HCT116 (cell line): ENCODE measurements at places on chromosomes 16 and 17. TPM values are rescaled to one million over a fixed set of nuclear protein-coding genes. Genes with fewer than 3 reads are reported as not detected.

GRCh38 chr16:23339787-23340186 is 37.7 kb downstream of the SCNN1B start:
- DNase-seq, result no peak

- DNase-seq, result no peak
These were observed 423 bp upstream of the ASGR2 start for GRCh38 chr17:7114875-7115614.

- no peak for DNase-seq
These were observed 26.3 kb downstream of the ZZEF1 start for GRCh38 chr17:4116516-4116915.

- DNase-seq, result no peak
These were observed 12.2 kb downstream of the GALNS start for GRCh38 chr16:88844419-88845036.

DNA sequence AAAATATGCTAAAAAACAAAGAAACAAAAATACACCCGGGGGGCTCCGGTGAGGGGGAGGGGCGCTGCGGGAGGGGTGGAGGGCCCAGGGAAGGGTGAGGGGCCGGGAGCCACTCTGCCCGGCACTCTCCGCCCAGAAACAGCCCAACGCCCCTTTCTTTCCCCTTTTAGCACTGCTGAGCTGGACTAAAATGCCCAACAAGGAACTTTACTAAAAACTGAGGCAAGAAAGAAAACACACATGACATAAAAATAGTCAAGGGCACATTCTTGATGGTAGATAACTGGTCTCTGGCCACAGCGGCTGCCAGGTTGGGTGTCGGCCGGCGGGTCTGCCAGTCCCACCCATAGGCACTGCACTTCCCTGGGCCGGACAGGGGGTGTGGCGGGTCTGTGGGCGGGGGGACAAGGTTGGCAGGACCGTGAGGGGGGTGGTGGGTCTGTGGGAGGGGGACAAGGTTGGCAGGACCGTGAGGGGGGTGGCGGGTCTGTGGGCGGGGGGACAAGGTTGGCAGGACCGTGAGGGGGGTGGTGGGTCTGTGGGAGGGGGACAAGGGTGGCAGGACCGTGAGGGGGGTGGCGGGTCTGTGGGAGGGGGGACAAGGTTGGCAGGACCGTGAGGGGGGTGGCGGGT is 20.9 kb downstream of the METRNL start:
- no peak for DNase-seq

DNA sequence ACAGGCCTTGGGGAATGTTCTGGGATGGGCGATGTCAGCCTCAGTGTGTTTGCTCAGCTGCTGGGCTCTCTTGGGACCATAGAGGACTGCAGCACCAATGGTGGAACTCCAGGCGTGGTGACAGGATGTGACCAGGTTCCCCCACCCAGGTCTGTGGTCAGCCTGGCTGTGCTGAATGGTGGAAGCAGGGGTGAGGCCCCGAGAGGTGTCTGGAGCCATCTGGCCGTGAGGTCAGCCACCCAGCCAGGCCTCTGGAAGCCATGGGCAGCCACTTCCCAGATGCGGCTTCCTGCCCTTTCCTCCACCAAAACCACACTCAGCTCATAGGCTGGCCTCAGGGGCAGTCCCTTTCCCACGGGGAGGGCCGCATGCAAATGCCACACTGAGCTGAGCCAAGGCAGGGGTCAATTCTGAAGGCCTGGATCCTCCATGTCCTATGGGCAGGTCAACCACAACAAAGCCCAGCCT is 7.8 kb upstream of the MAPK7 start:
- DNase-seq, result no peak

GRCh38 chr16:56389554-56389953 is 35.8 kb downstream of the AMFR start:
- no peak for DNase-seq

GRCh38 chr17:38329808-38330730 is 13.7 kb downstream of the GPR179 start:
- DNase-seq, result no peak

DNA sequence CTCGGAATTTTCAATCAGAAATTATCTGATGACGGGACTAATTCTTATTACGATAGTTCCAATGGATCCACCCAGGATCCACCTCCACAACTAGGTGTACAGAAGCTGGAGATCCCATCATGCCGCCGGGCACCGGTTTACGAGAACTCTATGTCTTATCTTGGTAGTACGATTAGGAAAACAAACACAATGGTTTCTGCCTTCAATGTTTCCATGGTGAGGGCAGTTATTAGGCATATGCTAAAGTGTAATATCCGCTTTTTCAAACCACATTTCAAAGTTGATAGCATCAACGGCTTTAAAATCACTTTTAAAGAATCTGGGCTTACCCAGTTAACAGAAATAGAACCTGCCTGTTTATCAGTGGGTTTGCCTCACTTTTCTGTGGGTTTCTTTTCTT is 705.7 kb downstream of the MAF start:
- DNase-seq, result no peak

- DNase-seq, result no peak
These were observed 18.5 kb upstream of the C17orf107 start for GRCh38 chr17:4880857-4881256.

Gene ASGR2
- 0.32 TPM for total RNA-seq

Gene MEIOC
- total RNA-seq, result not detected

Gene CCL17
- not detected for total RNA-seq

Gene C16orf92
- not detected for total RNA-seq
